Nephron progenitor cell (in vitro differentiated cells): ENCODE measurements at places on chromosomes 4 and X.
A peak's percentile ranks its signal among the peaks of the same experiment; 100 is the strongest.

- no peak for DNase-seq
Measured at GRCh38 chr4:53717064-53717549, 125.8 kb upstream of the LNX1 start.

DNA sequence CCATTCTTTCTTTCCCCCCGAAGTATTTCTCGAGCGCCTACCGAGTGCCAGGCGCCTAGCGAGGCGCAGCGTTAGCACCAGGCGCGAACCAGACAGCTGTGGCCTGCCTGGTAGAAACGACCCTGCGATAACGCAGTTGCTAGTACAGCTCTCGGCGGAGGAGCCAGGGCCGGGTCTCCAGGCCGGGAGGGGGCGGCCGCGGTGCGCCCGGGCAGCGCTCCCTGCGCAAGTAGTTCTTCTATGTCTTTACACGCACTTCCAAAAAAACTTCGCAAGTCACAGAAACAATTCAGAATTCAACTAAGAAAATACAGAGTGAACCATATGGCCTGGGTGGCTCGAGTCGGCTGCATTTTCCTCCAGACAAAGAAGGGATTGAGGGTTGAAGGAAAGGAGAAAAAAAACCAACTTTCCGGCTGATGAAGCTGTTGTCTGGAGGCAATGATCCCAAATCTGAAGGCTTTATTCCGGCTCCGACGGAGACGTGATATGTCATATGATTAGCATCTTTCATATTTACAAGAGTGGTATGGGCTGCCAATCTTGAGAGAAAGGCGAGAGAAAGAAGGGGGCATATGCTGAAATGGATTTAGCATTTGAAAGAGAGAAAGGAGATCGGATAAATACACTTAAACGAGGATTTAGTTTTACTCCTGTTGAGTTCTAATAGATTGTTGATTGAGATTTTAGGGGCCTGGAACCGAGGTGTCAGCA, 7.2 kb upstream of the NEUROG2 start:
- DNase-seq: peak; percentile 67

GRCh38 chrX:132618810-132619209, 130.0 kb upstream of the MBNL3 start:
- no peak for DNase-seq

DNA sequence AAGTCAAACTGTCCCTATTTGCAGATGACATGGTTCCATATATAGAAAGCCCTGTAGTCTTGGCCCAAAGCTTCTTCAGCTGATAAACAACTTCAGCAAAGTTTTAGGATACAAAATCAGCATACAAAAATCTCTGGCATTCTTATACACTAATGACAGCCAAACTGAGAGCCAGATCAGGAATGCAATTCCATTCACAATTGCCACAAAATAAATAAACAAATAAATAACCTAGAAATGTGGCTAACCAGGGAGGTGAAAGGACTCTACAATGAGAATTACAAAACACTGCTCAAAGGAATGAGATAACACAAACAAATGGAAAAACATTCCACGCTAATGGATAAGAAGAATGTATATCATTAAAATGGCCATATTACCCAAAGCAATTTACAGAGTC, 52.9 kb upstream of the CXCL8 start:
- DNase-seq: no peak

DNA sequence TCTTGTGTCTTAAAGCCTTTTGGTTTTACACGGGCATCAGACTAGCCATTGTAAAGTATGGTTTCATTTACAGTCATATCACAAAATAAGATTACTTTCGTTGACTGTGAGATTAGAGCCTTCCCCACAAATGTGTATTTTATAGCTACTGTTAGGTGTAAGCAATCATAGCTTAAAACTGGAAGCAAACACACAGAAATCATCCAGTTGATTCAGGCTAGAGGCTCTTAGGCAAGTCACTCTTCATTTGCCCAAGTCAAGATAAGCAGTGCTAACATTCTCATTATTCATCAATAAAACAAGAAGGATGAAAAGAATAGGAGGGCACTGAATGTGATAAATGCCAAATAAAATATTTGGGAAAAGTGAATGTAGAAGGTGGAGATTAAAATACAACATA, 448.7 kb upstream of the FAM241A start:
- no peak for DNase-seq

GRCh38 chr4:10164877-10165283, 48.3 kb upstream of the WDR1 start:
- peak; percentile 60 for DNase-seq

DNA sequence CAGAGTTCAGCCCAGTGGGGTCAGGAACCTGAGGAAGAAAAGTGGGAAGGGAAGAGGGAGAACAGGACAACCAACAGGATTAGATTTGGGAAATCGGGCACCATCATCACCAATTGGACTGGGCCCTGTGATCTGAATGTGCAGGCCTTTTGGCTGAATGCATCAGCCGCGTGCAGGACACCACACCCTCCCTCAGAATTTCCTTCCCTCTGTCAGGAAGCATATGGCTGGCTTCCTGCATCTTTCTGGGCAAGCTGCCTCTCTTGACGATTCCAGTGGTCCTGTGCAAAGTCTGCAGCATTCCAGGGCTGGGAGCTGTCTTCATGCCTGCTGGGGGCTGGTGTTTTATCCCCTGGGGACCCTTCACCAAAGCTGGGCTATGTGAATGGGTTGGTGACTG, 16.4 kb downstream of the MAGEA4 start:
- no peak for DNase-seq

GRCh38 chr4:20983763-20984575, 283.7 kb downstream of the PACRGL start:
- DNase-seq: peak; percentile 40

GRCh38 chr4:58274553-58274952, 1164.4 kb upstream of the IGFBP7 start:
- no peak for DNase-seq

GRCh38 chr4:123877551-123877950, 481.0 kb downstream of the SPRY1 start:
- DNase-seq: no peak

GRCh38 chr4:174216799-174217272, 66.6 kb downstream of the FBXO8 start:
- DNase-seq: no peak

GRCh38 chr4:111228874-111229273, 606.0 kb upstream of the PITX2 start:
- DNase-seq: no peak
